ENCODE measurements at places on chromosomes 3 and 15. TPM values are rescaled to one million over a fixed set of nuclear protein-coding genes. Genes with fewer than 3 reads are reported as not detected.

VPS33B gene
- polyA plus RNA-seq = 4.8 TPM

GRCh38 chr3:18127174-18127858, 297.8 kb downstream of the SATB1 start:
- H3K36me3 ChIP-seq = no peaks in the 10 kb centered on the region
- H3K27ac ChIP-seq = peak overlapping the region; percentile 20
- H3K4me3 ChIP-seq = no peak overlapping the region
- no peaks in the 10 kb centered on the region for H3K27me3 ChIP-seq
- H3K4me1 ChIP-seq = peaks cover 17% of the 10 kb centered on the region

GUCA1C gene
- polyA plus RNA-seq = not detected

DNA sequence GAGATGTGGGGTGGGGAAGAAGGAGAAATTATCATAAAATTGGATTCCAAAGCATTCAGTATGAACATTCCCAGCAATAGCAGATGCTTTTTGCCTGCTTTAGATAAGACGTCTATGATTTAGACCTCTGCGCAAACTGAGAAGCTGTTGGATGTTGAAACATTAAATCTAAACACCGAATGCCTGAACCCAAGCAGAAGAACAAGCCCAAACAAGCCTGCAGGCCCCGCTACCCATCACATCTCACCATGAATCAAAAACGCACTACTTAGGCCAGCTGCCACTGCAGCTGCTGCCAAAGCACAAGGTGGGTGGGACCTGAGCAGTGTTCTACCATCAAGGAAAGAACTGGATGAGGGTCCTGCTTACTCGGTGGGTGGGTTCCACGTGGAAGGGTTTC, 24.4 kb upstream of the THBS1 start:
- peaks cover 4% of the 10 kb centered on the region for H3K27me3 ChIP-seq
- H3K4me3 ChIP-seq = no peak overlapping the region
- H3K36me3 ChIP-seq = no peaks in the 10 kb centered on the region
- peaks cover 11% of the 10 kb centered on the region for H3K4me1 ChIP-seq
- no peak overlapping the region for H3K27ac ChIP-seq
- DNase-seq = no peak

APOD gene
- not detected for polyA plus RNA-seq

GRCh38 chr3:128447561-128448013, 19.1 kb downstream of the DNAJB8 start:
- no peak overlapping the region for H3K27ac ChIP-seq
- peaks cover 9% of the 10 kb centered on the region for H3K27me3 ChIP-seq
- no peak for DNase-seq
- H3K4me3 ChIP-seq = no peak overlapping the region
- H3K4me1 ChIP-seq = no peaks in the 10 kb centered on the region
- no peaks in the 10 kb centered on the region for H3K36me3 ChIP-seq

DNA sequence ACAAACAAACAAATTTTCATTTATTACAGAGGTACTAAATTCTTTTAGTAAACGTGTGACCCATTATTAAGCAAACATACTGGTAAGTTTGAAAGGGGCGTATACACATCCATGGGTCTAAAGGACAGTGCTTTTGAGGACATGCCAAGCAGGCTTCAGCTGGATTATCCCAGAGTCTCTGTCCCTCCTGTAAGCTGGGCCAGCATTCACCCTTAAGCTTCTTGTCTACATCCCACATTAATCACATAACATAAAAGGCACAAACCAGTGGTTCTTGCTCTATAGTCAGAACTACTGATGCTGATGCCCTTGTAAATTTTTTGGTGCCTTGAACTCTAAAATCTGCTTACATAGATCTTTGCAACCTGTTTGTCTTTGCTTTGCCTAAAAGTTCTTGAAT, 150.8 kb upstream of the BNIP2 start:
- no peak overlapping the region for H3K4me3 ChIP-seq
- H3K27ac ChIP-seq = no peak overlapping the region
- DNase-seq = no peak
- no peaks in the 10 kb centered on the region for H3K4me1 ChIP-seq

GRCh38 chr15:63835211-63835568, 1.4 kb upstream of the HERC1 start:
- no peak for DNase-seq
- H3K36me3 ChIP-seq = no peaks in the 10 kb centered on the region
- peaks cover 15% of the 10 kb centered on the region for H3K4me1 ChIP-seq
- no peak overlapping the region for H3K4me3 ChIP-seq
- H3K27me3 ChIP-seq = no peaks in the 10 kb centered on the region
- no peak overlapping the region for H3K27ac ChIP-seq

DNA sequence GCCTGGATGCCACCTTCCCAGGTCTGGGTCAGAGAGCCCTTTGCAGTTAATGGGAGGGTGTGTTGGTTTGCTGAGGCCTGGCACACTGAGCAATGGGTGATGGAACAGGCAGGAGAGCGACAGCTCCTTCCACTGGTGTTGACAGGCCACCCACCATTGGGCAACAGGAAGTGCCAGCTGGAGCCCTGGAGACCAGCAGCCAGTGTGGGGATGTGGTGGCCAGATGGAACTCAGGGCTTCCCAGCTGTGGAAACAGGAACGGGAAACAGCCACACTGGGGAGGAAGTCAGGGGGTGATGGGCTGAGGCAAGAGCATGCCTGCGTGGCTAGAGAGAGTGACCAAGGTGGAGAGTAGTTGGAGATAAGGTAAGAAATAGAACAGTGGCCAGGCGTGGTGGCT, 9.3 kb downstream of the PSTPIP1 start:
- H3K4me3 ChIP-seq = no peak overlapping the region
- peak overlapping the region; percentile 91 for H3K27ac ChIP-seq
- H3K36me3 ChIP-seq = peaks cover 44% of the 10 kb centered on the region
- peaks cover 89% of the 10 kb centered on the region for H3K4me1 ChIP-seq

GOLGA8G gene
- polyA plus RNA-seq = not detected

DNA sequence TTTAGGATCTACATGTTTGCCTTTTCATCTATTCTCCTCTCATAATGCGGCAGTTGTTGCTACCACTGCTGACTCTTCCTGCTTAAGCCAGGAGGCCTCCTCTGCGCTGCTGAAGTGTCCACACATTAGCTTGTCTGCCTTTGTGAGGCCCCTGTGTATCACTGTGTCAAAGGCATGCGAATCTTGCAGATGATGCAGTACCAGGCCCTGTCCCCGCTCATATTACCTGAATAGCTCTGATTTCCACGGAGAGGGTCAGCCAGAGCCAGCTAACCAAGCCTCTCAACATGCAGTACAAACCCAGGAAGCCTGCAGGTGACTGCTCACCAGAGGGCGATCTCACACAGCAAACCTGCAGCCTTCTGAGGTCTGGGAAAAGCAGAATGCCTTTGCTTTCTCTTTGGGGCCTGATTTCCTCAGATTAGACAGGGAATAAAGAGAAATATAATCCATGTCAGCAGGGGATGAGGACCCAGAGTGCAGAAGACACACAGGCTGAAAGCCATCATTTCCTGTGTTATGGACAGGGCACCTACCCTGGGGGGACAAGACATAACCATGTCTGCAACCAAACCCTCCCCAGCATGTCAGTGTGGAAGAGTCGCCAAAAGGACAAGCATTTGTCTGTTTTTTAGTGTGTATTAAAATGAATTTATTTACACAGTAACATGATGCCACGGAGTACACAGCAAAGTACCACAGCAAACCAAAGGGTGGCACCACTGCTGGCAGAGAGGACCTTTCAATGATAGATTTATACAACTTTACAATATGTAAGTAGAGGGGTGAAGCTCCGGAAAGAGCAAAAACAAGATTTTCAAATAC, 36.8 kb upstream of the TSPAN3 start:
- peak; percentile 18 for DNase-seq
- H3K4me1 ChIP-seq = no peaks in the 10 kb centered on the region
- no peaks in the 10 kb centered on the region for H3K27me3 ChIP-seq

GRCh38 chr3:195708626-195709481, 11.9 kb upstream of the MUC20 start:
- peaks cover 2% of the 10 kb centered on the region for H3K36me3 ChIP-seq
- H3K27me3 ChIP-seq = no peaks in the 10 kb centered on the region
- H3K4me1 ChIP-seq = no peaks in the 10 kb centered on the region
- no peak for DNase-seq

GRCh38 chr3:69772152-69772867, 33.0 kb downstream of the MITF start:
- H3K4me1 ChIP-seq = peaks cover 16% of the 10 kb centered on the region
- no peak for DNase-seq

DNA sequence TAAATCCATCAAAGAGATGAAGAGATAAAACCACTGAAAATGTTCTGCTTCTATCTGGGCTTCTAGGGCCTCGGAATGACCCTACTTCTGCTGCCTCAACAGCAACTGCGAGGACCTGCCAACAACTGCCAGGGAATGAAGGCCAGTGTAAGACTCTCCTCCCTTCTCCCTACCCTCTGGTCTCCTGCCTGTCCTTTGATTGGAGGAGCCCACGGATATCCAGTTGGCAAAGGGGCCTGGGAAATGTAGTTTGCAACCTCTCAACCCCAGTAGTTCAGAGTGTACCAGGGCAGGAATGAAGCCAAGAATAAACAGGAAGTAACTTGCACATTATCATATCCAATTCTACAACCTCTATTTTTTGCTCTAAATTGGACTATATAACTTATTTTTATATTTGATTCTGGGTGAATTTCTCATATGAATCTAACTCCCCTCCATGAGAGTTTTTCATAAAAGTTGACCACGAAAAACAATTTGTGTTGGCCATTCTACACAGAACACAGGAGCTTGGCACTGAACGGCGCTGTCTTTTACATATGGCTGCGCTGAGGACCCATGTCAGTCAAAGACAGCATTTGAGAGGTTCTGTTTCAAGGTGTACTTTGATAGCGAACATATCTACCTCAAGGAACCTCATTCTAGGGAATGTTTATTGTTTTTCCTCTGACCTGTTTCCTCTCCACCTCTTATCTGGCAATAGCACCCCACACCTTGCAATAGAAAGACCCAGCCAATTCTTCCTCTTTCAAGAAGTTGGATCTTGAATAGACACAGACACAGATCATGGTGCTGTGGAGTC, 91.1 kb upstream of the RNF7 start:
- no peak overlapping the region for H3K27ac ChIP-seq
- H3K4me1 ChIP-seq = peaks cover 9% of the 10 kb centered on the region
- peak; percentile 83 for DNase-seq

DNA sequence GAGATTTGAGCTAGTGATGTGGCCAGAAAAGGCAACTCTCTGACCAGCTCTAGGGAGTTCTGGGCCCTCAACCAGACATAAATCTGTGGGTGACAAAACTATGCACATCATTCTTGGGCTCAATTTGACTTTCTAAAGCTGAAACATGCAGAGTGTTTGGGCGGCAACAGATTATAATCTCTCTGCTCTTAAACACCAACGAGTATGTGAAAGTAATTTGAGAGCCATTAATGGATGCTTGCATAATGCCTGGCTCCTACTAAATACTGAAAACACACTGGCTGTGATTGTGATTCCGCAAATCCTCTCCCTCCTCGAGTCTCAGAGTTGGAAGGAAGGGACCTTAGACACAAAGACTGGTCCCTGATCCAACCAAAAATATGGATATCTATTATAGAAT, 186.7 kb downstream of the UACA start:
- H3K27ac ChIP-seq = no peak overlapping the region
- H3K4me3 ChIP-seq = no peak overlapping the region
- no peaks in the 10 kb centered on the region for H3K36me3 ChIP-seq
- H3K27me3 ChIP-seq = no peaks in the 10 kb centered on the region

CGNL1 gene
- not detected for polyA plus RNA-seq

GRCh38 chr3:23934253-23934652, 10.8 kb upstream of the NR1D2 start:
- DNase-seq = no peak
- no peaks in the 10 kb centered on the region for H3K27me3 ChIP-seq
- H3K4me3 ChIP-seq = no peak overlapping the region
- no peaks in the 10 kb centered on the region for H3K36me3 ChIP-seq
